CD14-positive monocyte (primary cell): ENCODE measurements at places on chromosomes 5 and 9.

DNA sequence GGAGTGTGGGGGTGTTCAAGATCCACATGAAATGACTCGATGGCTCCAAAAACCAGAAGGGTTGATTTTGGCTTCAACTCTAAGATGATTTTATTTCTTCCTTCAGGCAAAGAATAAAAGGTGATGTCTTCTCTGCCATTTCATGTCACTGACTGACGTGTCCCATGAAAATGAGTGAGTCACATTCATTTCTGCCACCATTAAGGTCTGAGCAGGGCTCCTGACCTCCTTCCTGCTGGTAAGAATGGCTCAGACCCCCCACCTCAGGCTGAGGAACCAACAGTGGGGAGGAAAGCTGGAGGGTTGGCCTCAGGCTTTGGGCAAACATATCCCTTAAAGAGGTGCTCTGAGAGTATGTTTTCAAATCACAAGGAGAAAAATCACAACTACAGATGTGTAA, 53.9 kb upstream of the ZNF354A start:
- DNase-seq, result no peak

GRCh38 chr5:152978141-152978835, 512.2 kb upstream of the GRIA1 start:
- DNase-seq, result no peak

DNA sequence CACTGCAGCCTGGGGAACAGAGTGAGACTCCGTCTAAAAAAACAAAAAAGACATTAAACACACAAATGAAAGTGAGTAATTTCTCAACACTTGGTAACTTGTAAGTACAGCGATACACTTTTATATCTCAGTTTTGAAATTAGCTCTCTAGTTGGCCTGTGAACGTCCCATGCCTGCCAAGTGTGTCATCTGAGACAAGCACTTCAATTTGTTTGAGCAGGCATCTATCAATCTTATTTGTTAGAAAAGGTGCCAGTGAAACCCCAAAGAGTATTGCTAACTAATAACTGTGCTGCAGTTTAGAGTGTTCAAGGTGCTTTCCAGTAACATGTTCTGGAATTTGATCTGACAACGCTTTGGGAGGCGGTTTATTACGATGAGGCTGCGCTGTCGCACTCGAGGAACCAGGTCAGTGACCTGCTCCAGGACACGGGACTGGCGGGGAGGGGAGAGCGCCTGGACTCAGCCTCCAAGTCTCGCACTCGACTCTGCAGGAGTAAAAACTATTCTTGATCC, 1.1 kb upstream of the SPIN1 start:
- no peak for DNase-seq

DNA sequence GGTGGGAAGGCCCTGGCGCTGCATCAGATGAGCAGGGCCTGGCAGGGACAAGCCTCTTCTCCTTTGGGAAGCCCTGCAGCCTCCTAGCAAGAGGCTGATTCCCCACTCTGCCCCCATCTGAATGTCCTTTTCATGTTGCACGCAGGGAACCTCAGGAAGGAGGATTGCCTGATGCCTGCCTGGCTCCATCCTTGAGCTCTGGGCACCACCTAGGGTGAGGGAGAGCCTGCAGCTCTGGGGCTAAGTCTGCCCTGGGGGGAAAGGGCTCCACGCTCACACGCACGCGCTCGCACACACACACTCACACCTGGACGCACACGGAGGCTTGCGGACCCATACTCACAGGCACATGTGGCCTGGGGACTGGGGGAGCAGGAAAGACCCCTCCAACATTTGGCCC, 86.6 kb downstream of the LMX1B start:
- no peak for DNase-seq

DNA sequence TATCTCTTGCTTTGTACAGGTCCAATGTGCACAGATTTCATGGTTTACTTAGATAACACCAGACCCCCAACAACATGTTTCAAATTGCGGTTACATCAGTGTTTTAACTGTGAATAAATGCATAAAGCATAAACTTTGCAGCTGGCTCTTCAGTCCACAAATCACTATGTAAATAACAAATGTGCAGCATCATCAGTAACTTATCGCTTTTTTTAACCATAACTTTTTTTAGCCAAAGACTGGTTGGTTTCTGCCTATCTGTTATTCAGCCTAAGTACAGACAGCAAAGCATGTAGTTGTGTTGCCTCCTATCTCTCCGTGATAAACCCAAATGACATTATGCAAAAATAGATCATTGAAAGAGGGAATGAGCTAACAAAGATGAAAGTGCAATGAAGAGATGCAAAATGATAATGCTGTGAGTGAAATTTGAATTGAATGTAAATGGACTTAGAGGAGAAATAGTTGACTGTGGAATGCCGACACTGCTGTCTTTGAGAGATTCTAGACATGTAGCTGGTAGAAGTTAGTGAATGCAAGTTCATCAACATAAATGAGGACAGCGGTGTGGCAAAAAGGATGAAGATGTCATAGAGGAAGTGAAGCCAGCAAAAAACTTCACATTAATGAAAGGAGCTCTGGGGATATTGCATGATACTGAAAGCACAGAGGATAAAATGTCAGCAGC, 108.8 kb downstream of the PDE8B start:
- DNase-seq, result no peak

GRCh38 chr9:28888806-28889205, 1315.5 kb upstream of the C9orf72 start:
- DNase-seq, result no peak

DNA sequence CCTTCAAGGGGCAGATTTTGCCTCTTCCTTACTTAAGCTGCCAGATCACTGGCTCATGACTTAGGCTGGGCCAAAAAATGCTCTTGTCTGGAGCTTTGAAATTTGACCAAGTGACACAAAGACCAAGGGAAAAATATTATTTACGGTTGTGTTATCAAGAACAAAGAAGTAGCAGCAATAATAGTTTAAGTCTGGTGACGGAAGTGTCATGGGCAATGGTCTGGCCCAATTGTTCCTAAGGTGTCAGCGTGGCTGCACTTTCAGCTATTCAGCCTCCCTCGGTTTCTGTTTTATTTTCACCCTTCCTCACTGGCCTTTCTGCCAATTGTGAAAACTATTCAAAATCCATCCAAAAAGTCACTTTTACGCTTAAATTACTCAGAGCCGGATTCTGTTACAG, 185.3 kb downstream of the CDH18 start:
- DNase-seq, result no peak

DNA sequence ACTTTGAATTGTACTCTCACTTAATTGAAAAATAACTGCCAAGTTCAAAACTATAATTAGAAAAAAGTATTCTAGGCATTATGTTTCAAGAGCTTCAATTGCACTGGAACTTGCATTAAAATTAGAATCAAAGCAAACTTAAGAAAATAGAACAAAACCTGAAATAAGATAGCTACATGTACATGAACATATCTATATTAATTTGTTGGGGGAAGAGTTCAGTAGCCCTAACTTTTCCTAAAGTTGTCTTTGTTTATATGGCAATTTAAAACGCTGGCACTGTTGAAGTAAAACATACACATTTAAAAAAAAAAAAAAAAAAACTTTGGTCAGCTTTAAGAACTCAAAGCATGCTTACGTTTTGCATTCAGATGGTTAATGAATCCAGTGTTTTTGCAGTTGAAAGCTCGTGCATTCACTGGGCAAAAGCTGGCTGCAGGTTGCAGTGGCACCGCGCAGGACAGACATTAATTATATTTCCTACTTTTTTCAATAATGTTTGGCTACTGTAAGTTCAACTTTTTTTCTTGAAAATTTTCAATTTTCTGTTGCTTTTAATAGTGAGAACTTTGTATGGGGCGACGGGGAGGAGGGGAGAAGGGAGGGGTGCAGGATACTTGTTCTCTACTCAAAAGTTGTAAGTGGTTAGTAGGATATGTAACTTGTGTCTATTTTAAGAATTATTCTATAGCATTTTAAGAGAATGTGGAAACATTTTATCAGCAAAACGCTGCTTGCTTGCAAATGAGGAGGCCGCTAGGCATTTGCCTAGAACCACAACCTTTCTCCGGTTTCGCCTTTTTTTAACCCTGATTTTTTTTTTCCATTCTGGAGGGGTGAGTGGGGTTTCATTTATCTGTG, 3.9 kb downstream of the NR2F1 start:
- DNase-seq, result no peak

DNA sequence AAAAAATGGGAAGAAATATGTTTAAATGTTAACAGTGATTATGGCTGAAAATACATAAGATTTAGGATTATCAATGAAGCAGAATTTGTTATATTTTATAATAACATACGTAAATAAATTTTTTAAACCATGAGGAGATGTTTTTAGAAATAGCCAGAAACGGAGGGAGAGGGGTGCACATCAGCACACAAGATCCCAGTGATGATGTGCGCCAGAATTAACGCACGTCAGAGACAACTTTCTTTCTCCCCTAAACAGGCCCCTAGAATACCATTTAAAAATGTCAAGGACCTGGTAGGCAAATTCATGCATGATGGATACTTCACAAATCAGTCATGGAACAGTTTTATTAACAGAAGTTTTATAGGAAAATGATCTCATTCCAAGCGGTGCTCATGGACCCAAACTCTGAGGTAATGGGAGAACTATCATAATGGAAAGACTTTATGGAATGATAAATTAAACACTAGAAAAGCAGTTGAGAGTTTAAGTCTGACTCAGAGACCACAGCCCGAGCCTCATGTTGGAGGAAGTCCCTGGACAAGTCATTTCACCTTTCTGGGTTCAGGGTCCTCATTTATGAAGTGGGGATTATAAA, 258.9 kb upstream of the GAS1 start:
- no peak for DNase-seq

- no peak for DNase-seq
Observed at GRCh38 chr5:41151564-41151963, 61.8 kb downstream of the C6 start.

GRCh38 chr5:91144491-91145332, 238.4 kb downstream of the ARRDC3 start:
- no peak for DNase-seq

- DNase-seq, result no peak
Observed at GRCh38 chr5:57262541-57262940, 88.7 kb downstream of the GPBP1 start.

DNA sequence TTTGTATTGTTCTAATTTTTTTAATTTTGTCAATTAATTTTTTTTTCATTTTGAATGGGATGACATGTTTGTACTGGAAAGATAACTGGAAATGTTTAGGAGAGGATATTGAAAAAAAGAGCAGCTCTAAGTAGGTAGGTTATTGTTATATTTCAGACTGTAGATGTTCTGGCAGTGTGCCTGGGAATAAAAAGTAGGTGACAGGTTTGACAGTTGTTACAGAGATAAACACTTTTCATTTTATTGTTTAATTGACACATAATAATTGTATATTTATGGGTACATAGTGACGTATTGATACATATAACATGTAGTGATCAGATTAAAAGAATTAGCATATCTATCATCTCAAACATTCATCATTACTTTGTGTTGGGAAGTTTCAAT, 279.1 kb downstream of the ARRDC3 start:
- DNase-seq, result no peak

GRCh38 chr9:27427272-27427643, 96.8 kb upstream of the IFNK start:
- DNase-seq, result no peak

DNA sequence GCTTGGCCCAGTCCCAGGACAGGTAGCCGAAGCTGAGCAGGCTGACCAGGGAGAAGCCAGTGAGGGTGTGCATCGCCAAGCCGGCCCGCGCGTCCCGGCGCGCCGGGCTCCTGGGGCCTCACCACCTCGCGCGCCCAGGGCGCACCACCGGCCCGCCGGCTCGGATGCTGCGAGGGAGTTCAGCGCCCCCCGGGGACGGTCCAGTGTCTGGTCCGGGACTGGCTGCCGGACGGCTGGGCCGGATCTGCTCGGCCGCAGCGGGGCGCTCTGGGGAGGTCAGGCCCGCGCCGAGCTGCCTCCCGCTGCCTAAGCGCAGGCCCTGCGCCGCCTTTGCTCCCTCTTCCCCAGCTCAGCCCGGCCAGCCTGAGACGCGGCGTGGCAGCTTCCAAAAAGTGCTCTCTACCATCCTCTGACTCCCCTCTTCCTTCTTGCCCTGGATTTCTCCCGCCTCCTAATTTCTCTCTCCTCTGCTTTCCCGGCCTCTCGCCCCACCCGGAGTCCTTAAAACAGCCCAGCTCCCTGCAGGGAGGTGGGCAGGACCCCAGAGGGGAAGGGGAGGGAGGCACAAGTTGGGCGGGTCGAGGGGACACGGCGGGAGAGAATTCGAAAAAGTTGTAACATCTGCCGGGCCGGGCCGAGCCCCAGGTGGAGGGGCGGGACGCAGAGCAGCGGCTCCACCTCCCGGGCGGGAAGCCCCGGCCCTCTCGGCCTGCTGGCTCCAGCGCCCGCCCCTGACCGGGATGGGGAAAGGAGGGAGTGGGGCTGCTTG, at the start of gene ARSI:
Gene ARSI (minus strand): TSS at position 605 of the 769 bp plus-strand sequence. CDS start 532 bp downstream, at position 73.
- DNase-seq, result no peak
